ENCODE measurements at places on chromosomes 5 and 9. TPM values are rescaled to one million over a fixed set of nuclear protein-coding genes. Genes with fewer than 3 reads are reported as not detected.
A peak's percentile ranks its signal among the peaks of the same experiment; 100 is the strongest.

DNA sequence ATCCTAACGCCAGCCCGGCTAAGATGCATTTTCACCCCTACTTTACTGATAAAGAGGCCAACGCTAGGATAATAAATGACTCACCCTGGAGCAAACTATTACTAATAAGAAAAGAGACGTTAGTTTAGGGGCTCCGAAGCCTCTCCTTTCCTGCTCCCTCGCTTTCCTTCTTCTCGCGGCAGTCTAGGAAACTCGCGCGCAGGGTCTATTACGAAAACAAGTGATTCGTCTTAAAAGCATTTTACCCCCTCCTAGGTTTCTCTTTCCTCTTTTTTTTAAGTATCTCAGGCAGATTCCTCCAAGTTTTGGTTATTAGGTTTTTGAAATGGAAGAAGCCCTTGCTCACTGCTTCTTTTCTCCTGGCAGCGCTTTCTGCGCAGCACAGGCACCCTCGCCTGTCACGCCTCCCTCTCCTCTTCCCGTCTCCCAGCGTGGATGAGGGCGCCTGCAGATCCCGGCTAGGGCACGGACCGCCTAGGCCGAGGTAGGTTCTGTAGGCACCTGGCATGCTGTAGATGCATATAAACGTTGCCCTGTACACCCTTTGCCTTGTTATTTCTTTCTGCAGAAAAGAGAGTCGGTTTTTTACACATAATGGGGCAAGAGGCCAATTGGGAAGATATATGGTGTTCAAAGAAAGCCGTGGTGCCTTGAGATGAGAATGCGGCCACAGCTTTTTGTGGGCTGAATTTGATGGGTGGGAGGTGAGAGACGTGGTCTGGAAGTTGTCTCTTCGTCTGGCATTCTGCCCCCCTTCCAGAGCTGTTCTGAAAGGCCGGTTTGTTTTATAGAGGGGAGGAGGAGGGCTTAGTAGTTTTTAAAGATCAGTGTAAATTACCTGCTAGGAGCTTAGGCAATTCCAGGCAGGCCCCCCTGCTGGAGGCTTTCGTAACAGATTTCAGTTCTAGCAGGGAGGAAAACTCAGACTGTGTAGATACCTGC is 983 bp downstream of the GCNT1 start:
- DNase-seq: peak; percentile 53

- peak; percentile 57 for DNase-seq
These were observed 32.0 kb downstream of the ANKRD55 start for GRCh38 chr5:56200971-56201666.

GRCh38 chr5:74631081-74631953 is 9.2 kb downstream of the ENC1 start:
- DNase-seq: no peak

DNA sequence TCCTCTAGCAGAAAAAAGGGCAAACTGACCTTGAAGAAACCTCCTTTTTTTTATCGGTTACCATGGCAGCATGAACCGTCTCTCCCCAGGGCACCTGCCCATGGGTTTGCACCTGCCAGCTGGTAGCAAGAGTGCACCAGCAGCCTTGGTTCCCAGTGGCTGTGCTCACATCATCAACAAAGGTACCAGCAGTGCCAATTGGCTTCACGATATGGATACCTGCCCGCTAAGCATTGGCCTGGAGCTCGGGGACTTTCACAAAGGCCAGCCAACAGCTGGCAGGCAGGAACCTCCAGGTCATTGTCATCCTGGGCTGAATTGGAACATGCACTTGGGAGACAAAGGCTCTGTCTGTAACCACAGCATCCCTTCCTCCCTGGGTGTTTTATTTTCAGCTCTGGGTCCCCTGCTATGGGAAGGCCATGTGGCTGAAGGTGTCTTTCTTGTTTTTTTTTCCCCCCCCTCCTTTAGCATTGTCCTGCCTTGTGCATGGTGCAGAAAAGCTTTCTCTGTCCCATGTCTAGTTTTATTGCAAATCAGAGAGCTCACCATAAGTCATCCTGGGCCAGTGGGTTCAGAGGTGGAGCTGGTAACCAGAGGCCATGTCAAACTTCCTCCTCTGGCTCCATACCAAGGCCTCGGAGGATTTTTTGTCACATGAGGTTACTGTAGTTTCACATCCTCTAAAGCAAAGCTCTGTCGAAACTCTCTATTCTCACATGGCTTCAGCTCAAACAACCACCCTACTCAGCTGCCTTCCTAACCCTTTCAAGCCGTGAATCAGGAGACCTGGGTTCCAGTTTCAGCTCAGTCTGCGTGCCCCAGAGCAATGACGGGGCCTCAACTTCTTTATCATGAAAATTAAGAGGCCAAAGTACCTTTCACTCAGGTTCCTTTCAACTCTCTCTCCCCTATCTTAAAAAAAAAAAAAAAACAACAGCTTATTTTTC is 145.5 kb upstream of the MAP3K1 start:
- peak; percentile 52 for DNase-seq

DNA sequence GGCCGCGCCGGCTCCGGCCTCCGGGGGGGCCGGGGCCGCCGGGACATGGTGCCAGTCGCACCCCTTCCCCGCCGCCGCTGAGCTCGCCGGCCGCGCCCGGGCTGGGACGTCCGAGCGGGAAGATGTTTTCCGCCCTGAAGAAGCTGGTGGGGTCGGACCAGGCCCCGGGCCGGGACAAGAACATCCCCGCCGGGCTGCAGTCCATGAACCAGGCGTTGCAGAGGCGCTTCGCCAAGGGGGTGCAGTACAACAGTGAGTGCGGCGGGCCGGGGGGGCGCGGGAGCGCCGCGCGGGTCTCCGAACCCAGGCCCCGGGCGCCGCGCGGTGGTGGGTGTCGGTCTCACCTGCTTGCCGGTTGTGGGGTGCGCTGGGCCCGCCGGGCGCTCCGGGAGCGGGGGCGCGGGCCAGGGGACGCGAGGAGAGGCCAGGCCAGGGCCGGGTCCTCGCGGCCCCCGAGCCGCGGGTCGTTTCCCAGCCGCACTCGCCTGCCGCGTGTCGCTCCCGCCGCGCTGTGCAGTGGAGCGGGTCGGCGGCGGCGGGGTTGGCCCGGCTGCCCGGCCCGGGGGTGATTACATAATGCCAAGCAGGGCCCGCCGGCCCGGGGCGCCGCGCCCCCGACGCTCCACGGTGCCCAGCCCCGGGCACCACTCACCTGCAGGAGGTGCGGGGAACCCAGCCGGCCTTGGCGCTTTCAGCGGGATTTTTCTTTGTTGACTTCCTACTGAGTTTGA is 492 bp downstream of the RABL6 start:
- DNase-seq: peak; percentile 60

- no peak for DNase-seq
These were observed 10.3 kb downstream of the FST start for GRCh38 chr5:53490747-53491146.

- no peak for DNase-seq
These were observed 18.9 kb upstream of the JAKMIP2 start for GRCh38 chr5:147801461-147801860.

DNA sequence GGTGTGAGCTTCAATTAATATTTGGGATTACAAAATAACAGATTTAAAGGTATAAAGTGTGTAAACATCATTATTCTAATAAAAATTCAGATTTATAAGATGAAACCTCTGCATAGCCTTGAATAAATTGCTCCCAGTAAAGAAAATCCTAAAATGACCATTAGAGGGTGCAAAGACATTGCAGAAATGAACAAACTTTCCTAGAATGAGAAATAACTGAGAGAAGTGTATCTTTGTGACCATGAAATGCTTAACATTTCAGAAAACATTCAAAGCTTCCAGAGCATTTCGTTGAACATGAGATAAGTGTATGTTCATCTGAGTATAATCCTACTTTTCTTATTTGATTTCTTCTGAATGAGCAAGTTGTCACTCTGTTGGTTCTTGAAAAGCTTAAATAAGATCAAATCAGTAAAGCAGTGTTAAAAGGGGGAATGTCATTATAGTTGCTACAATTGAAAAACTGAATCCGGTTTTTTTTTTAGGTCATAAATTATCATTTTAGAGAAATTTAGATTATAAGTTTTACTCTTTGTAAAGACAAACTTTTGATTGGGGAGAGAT is 24.7 kb upstream of the NUDT12 start:
- no peak for DNase-seq

The PLCXD3 gene
- 79.3 TPM for total RNA-seq

The CNTFR gene
- 7.8 TPM for total RNA-seq

Data from Right ventricle myocardium superior (tissue), 1 donor.